ENCODE measurements at places on chromosomes 7 and 10.

GRCh38 chr7:41190581-41190980 is 512.3 kb downstream of the INHBA start:
- no peak for DNase-seq

- DNase-seq, result no peak
Observed at GRCh38 chr10:42871823-42872222, 89.2 kb downstream of the BMS1 start.

DNA sequence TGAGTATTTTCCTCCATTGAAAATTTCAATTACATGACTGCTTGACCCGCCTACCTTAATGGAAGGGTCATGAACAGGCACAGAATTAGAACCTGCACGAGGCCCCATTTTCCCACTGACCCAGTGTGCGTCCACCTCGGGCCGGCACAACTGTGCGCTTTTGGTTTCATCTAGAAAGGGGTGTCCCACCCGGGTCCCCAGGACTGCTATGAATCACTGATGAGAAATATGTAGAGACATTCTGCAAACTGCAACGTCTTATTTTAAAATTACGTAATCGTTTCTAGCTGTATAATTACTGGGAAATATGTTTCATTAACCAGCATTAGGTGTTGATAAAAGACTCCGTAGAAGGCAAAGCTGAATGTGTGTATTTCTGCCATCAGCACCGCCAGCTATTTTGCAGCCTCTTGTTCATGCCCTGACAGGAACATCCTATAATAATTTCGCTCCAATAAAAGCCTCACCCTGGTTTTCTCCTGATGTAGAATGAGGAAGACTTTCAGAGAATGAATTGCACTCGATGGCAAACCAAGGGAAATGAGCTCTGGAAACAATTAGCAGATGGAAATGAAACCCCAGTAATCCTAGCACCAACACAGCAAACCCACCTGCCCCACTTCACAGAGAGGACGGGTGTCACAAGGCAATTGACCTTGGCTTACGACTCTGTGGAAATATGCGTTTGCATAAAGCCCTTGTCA is 562.1 kb downstream of the DNAJB6 start:
- DNase-seq, result peak; percentile 48

DNA sequence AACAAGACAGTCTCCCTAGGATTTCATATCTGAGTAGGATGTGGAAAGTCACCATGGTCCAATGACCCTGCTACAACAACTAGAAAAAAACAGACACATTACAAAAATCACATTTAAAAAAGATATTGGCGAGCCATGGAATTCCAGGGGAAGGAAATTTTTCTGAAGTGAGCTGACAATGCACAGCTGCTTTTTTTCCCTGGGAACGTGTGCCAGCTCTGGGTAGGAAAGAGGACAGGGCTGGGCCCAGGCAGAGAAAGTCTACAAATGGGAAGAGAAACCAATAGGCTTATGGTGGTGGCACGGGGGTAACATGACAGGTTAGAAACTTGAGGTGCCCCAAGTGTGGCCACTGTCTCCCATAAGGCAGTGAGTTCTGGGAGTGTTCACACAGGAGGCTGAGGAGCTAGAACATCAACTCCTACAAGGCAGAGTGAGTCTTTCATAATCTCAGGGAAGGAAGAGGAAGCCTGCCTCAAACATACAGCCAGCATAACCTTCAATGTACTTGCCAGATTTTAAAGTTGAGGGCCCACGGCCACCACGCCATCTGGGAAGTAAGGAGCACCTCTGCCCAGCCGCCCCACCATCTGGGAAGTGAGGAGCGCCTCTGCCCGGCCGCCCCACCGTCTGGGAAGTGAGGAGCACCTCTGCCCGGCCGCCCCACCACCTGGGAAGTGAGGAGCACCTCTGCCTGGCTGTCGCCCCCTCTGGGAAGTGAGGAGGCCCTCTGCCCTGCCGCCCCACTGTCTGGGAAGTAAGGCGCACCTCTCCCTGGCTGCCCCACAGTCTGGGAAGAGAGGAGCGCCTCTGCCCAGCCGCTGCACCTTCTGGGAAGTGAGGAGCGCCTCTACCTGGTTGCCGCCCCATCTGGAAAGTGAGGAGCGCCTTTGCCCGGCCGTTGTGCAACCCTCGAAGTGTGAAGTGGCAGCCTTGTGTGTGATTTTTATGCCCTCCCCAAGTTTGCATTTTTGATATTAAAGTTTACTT is 5.9 kb downstream of the FBXL13 start:
- no peak for DNase-seq

- DNase-seq, result no peak
Observed at GRCh38 chr10:25261558-25261957, 86.8 kb downstream of the GPR158 start.

DNA sequence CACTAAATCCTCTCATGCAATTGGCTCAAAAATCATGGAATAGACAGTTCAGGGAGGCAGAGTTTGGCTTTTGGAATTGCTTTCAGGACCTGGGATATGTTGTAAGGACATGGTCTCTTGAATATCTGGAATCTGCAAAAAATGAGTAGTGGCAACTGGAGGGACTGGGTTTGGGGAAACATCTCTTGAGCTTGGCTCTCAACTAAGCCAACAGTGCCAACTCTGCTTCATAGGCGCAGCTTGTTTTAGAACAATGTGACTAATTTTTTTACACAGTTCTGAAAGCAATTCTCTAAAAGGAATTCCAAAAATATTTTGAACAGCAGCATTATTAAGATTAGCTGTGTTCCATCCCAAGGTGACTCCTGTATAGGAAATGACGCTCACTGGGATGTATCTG is 121.5 kb upstream of the DPP6 start:
- no peak for DNase-seq

GRCh38 chr10:11205030-11205772 is 187.5 kb downstream of the CELF2 start:
- no peak for DNase-seq

GRCh38 chr10:44752451-44753441 is 158.4 kb upstream of the TMEM72 start:
- DNase-seq, result no peak

- DNase-seq, result no peak
Observed at GRCh38 chr7:70419526-70420380, 712.2 kb upstream of the GALNT17 start.

GRCh38 chr10:97531401-97531986 is 32.8 kb downstream of the UBTD1 start:
- DNase-seq, result no peak
